ENCODE measurements at places on chromosomes 5 and 9.

DNA sequence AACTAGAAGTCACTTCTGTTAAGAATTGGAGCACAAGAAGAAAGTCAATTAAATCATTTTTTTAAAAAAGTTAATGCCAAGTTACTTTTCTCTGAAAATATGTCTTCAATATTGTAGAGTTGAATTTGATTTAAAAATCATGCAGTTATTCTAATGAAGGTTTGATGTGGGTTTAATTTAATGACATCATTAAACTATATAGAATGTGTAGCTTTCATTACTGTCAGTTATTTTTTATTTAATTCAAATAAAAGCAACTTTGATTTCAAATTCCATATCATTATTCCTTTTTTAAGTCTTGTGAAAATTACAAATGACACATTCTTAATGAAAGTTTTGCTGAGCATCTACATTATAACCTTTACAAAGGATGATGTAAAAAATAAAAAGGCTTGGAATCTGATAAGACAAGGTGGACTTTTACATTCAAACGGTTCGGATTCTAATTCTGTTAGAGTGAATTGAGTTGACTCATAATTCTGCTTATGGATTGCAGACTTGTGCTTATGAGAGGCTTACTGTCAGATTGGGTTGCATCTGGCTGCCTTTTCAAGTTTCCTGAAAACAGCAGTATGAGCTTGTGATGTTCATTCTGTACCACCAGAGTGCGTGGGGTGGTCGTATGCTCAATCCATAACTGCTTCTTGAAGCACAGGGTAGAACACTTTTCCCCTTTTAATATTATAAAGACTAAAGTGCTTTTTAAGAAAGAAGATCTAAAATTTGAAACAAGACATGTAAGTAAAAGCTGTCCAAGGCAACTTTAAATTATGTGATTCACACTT is 253.0 kb upstream of the ARRDC3 start:
- DNase-seq = no peak

GRCh38 chr5:14161825-14162556 is 18.8 kb downstream of the TRIO start:
- DNase-seq = no peak

DNA sequence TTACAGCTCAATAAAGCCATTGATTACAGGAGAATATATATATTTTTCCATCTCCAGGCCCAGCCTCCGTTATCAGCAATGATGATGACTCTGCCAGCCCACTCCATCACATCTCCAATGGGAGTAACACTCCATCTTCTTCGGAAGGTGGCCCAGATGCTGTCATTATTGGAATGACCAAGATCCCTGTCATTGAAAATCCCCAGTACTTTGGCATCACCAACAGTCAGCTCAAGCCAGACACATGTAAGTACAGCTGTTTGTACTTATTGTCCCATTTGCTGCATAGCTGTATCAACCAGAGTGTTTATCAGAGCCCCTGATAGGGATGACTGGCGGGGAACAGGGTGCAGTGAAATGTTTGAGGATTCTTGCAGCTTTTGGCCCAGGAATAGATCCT is 197.7 kb downstream of the NTRK2 start:
- DNase-seq = no peak

GRCh38 chr5:13508559-13508958 is 435.9 kb downstream of the DNAH5 start:
- no peak for DNase-seq

Data from GM04504 (cell line).